ENCODE measurements at places on chromosomes 7 and 10.
A peak's percentile ranks its signal among the peaks of the same experiment; 100 is the strongest.

GRCh38 chr10:58319599-58319998 lies 15.2 kb upstream of the UBE2D1 start:
- DNase-seq = no peak

- peak; percentile 6 for DNase-seq
Observed at GRCh38 chr7:136405931-136406777, 429.0 kb upstream of the MTPN start.

DNA sequence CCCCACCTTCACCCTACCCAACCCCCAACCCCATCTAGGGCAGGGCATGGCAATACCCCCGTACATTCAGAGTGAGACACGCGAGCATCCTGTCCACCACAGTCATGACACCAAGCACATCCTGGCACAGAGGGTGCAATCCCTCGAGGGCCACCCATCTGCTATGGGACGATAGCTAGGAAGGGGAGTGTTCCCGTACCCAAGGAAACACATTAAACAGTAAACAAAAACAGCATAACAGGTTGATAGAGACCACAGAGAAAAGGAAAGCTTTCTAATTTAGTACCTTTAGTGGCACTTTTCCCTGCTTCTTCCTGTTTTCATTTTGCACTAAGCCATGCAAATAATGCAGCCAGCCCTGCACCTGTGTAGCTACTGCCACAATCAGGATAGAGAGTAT lies 2.3 kb upstream of the SMKR1 start:
- DNase-seq = no peak

DNA sequence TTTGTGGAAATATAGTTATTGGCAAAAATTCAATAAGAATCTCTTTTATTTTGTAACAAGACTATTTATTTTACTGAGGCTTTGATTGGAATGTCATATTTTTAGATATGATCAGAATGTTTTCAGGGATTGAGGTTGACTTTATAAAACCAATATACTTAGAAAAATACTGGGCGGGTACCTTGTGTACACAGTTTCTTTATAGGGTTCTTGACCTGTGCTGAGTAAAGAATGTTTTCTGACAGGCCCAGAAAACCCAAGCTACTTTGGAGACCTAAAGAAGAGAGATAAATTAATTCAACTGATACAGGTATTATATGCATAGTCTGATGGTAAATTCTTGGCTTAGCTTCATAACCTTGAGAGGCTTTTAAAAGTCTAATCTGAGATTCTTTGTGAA lies 23.9 kb upstream of the SPAM1 start:
- no peak for DNase-seq

GRCh38 chr7:30987178-30987577 lies 23.4 kb downstream of the GHRHR start:
- no peak for DNase-seq

DNA sequence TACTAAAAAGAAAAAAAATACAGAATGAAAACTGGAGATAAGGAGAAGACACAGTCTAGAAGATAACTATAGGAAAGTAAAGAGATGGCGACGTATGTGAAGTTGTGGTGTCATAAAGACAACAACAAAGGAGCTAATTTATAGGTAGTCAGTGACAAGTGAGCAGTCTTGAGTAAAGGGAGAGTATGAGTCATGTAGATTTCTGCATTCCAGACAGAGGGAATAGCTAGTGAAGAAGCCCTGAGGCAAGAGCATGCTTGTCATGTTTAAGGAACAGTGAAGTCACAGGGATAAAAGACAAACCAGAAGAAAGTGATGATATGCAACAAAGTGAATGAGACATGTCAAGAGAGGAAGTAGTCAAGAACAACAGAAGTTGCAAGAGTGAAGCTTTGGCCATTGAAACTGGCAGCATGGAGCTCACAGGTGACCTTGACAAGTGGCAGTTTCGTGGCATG lies 2.3 kb upstream of the MIOS start:
- no peak for DNase-seq

- no peak for DNase-seq
Observed at GRCh38 chr10:97018251-97019212, 167.2 kb downstream of the SLIT1 start.

DNA sequence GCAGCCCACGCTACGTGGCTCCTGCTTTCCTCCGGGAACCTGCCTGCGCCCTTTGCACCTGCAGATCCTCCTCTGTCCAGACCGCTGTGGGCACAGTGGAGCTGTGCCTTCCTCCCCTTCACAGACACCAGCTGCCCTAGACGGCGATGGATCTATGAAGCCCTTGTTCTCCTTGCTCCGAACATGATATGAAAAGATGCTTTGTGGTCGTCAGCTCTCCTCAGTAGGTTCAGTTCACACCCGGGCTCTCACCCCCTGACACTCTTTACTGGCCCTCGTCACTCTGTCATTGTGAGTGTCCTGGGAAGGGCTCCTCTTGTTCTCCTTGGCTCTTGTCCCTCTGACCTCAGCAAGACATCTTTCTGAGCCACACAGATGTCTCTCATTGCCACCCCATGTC lies 4.2 kb downstream of the ZNF488 start:
- no peak for DNase-seq

Data from stimulated activated CD4-positive, alpha-beta T cell treated with anti-CD3 and anti-CD28 coated beads, Interleukin-15, amount 100 ng/mL, for 24 hours (primary cell).